ENCODE measurements at places on chromosomes 2 and 18. TPM values are rescaled to one million over a fixed set of nuclear protein-coding genes. Genes with fewer than 3 reads are reported as not detected.

Gene DOK6
- 10.9 TPM for total RNA-seq

Gene DNAJC5G
- not detected for total RNA-seq

- peak; percentile 43 for ATAC-seq
Observed at GRCh38 chr2:220628252-220628651, 943.9 kb downstream of the EPHA4 start.

Gene LIPG
- total RNA-seq: 9.2 TPM

Gene IL36A
- not detected for total RNA-seq

DNA sequence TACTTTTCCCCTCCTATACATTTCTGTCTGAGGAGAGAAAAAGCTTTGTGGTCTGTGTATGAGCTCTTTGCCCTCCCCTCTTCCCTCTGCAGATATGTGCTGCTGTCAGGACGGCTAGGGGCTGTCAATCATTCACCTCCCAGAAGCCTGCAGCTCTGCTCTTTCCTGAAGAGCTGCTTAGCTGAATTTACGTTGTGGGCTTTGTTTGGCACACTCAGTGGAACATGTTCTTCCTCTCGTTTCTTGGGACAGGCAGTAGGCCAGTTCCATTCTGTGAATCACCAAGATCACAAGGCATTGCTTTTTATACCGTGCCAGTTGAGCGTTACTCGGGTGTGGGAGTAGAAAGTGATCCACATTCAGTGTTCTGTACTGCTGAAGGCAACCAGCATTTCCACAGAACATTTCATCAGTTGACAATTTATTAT, 136.7 kb downstream of the LAMA3 start:
- ATAC-seq: no peak

DNA sequence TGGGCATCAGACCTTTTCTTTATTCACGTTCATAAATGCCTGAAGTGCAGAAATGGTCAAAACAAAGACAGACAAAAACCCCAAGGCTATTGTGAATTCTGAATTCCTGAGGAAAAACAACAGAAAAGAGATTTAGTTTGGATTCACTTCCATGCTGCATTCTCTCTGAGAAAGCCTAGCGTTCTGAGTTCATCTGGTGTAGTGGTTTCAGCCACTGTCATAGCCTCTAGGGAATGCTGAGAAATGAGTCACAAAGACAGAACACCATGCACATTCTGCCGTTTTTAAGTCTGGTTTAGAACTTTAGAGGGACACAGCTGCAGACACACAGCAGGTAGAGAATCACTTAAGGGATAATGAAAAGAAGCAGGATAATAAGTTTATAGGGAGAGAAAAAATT, 93.8 kb downstream of the LRP1B start:
- peak; percentile 33 for ATAC-seq

GRCh38 chr2:98463081-98463481, 18.4 kb downstream of the INPP4A start:
- ATAC-seq: no peak

GRCh38 chr2:135386993-135387392, 144.0 kb downstream of the ZRANB3 start:
- no peak for ATAC-seq

DNA sequence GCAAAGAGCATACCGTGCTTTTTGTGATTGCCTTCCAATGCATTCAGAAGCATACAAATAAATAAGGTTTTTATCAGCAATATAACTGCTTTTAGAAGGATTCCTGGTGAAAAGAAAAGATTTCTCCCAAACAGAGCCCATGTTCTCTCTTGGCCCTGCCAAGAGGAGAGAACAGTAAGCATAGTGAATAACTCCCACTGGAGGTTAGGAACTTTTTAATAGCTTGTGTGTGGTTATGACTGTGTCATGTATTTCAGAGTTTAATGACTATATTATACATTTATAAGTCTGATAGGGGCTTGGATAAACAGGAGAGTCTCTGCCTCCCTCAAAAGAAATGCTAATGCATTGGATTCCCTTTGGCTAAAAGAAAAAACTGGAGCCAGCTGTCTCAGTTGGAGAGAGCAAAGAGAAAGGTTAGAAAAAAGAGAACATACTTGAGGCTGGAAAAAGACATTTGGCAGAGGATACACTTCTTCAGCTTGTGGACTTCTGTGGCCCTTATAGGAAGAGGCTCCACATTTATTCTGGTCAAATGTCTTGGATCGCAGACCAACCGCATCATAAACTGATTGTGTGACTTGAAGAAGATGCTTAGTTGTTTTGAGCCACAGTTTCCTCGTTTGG, 63.0 kb upstream of the SPRED2 start:
- ATAC-seq: no peak
